NCI-H460 (cell line): ENCODE measurements at places on chromosomes 7 and 10. TPM values are rescaled to one million over a fixed set of nuclear protein-coding genes. Genes with fewer than 3 reads are reported as not detected.

SLC29A3 gene
- 3.8 and 4.1 TPM in 2 replicates for total RNA-seq

MUC12 gene
- total RNA-seq, result 0.30 TPM in 1 of 2 replicates, not detected in the other

ZWINT gene
- total RNA-seq, result 53.2 and 55.7 TPM in 2 replicates

TAS2R5 gene
- total RNA-seq, result 0.50 and 0.66 TPM in 2 replicates

GRM3 gene
- total RNA-seq, result not detected in 2 replicates

DNA sequence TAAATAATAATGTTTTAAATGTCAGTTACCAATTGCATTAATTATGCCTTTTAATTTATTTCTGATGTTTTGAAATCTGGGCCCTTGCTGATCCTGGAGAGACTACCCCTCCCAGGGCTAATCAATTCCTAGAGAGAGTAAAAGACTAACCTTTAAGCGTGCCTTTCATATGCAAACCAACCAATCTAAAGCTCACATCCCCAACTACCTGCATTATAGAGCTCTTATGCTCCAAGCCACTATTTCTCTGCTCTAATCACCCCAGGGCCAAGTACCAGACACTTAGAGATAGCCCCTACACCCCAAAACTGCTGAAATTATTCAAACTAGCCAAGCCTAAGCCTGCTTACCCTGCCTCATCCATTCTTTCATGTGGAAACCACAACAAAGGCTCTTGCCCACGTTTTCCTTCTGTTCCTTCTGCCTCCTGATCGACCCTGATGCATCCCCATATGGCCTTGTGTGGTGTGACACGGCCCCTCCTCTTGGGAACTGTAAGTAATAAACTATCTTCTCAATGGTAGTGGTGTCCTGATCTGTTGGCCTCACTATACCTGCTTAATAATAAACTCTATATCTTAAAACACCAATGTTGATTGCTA is 97.7 kb downstream of the HIBADH start:
- no peak for DNase-seq

- no peak for DNase-seq
Observed at GRCh38 chr10:77622889-77623291, 14.7 kb downstream of the KCNMA1 start.

DNA sequence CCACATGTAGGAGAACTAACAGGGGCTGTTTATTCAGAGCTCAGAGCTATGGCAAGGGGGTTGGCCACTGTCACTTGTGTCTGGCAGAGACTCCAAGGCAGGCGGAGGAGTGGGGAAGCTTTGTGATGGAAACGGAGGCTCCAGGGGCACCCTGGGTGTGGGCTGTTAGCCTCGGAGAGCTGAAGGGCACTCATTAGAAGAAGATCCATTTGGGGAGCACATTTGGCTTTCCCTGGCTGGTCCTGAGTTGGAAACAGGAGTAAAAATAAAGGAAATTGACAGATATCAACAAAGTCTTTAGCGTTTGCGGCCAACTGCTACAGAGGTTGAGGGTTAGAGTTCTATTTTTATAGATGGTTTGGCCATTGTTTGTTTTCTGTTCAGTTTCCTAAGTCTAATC is 288.3 kb upstream of the MKI67 start:
- no peak for DNase-seq

DNA sequence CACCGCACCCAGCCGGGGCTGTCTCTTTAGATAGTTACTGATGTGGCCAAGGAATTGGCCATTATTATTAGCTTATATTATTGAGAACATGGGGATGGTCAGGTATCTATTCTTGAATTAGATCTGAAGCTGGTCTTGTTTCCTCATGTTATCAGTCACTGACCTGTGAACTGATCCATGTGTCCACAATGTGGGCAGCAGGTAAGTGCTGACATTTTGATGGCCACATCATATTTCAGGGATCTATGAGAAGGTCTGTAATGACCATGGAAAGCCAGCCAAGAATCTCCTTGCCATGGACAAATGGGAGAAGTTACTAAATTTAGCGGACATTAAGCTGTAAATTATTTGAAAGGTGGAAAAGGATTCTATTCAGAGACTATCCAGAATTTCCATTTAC is 61.4 kb downstream of the GBF1 start:
- DNase-seq, result no peak

DNA sequence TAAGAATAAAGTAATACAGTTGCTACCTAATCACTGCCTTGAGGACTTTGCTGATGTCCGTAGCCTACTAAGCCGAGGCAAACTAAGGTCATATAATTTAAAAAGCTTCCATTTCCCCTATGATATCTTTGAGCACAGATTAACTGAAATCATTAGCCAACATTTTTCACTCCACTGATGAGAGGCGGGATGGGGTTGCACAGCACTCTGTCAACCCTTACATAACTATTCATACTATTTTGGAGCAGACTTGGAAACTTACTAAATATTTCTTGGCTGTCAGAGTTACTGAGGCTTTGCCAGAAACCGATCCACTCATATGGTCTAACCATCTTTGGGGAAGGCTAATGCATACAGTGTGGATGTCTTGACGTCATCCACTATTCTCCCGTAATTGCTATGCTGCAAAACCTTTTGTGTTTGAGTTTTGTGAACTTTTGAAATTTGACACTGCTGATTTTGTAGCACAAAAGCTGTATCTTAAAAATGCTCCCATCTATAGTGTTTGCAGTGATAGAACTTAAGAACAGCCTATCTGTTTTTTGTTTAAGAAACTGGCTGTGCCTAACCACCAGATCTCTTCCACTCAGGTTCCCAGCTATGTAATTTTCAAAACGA is 248.7 kb downstream of the TSPAN12 start:
- DNase-seq, result no peak

DNA sequence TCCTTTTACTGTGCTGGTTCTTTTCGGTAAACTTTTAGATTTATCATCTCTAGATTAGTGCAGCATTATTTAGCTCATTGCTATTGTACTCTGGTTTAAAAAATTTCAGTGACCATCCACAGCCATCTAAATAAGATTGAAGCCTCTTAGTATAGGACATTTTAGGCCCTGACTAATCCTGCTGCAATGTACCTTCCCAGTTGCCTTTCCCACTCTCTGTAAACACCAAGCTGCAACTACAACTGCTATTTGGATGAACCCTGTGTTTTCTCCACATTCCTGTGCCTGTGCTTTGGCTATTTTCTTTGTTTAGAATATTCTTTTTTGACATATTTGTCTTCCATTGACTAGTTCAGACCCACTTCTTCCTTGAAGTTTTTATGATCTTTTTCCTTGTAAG is 314.6 kb downstream of the AUTS2 start:
- DNase-seq, result no peak

DNA sequence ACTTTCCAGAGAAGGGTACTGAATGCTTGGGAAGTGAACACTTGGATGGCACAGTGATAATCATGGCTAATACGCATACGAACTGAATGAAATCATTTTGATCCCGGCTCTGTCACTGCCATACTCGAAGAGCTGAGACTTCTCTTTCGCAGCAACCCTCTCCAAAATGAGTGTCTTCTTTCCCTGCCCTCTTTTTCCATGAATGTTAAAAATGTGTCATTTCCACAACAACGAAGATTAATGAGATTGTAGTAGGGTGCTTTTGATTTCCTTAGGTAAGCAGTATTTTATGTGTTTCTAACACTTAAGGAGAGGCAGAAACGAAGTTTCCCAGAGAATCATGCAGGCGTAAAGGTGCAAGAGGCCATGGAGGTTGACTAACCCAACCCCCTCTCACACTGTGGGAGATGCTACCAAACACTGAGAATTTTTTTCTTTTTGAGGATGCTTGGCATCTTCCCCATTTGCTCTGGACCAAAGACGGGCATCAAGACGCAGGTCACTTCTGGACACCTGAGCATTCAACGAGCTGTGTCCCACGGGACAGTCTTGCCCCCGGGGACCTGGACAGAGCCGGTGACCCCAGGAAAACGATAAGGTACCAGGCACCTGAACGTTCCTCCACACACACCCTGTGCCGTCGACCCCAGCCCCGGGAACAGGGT is 823 bp downstream of the COPG2 start:
- no peak for DNase-seq

GRCh38 chr10:59106441-59106840 is 70.0 kb upstream of the PHYHIPL start:
- no peak for DNase-seq

GRCh38 chr10:123651421-123652047 is 14.6 kb upstream of the GPR26 start:
- DNase-seq, result no peak

GRCh38 chr10:95815701-95816240 is 59.8 kb downstream of the ENTPD1 start:
- no peak for DNase-seq

DNA sequence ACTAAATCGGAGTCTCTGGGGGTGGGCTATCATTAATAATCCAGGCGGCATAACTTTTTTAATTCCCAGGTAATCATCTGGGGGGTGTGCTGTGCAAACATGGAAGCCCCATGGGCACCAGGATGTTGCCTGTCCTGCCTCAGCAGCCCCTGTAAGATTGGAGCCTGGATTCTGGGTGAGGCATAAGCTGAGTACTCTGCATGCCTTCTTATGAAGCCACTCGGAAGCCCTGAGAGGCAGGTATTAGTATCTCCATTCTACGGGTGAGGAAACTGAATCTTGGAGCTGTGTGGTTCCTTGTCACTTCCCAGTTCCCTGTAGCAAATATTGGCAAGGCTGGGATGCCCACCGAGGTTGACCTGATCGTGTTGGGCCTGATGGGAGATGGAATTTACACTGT is 7.4 kb upstream of the OPN4 start:
- DNase-seq, result no peak

DNA sequence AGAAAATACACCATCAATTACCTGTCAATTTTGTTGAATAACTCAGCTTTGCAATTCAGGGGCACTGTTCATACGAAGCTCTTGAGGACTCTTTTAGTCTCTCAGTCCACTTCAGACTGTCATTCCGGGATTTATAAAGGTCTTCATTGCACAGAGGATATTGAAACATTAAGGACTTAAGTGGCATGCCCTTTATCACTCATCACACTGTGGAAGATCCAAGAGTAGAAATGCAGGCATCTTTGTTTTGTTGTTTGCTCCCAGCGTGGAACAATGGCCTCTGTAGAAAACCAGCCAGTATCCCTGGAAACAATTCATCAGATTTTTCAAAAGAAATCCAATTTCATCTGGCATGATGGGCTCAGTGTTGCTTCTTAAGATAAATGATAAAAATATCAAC is 66.3 kb upstream of the LRGUK start:
- DNase-seq, result no peak

DNA sequence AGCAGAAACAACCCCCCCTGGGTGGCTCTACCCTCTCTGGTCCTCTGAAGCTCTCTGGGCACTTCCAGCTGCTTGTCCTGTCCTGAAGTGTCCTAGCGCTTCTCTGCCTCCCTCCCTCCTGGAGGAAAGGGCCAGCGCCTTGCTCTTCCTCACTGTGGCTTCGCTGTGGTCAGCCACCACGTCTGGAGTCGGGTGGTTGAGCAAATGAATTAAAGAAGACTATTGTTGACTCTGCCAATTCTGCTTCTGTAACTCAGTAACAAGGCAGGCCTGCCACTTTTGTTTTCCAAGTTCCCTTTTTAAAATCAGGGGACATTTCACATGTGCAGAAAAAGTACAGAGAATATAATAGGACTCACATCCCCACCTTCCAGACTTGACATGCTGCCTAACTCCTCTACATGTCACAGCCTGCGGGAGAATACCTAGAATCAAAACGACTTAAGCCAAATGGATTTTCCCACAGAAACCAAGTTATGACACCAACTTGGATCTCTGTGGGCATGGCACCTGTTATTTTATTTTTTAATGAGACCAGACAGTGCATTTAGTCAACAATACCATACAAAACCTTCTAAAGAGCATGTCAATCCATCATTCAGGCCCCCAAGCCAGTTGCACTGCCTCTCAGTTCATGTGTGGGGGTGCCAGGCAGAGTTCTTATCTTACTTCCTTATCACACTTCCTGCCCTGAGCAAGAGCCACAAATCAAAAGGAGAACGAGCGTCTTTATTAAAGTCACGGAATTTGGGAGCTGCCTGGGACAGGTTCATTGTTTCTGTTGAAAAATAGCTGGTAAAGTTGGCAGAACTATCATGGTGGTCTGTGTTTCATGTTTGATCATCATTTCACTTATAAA is 6.8 kb downstream of the FFAR4 start:
- DNase-seq, result no peak

GRCh38 chr10:90413196-90413595 is 444.6 kb downstream of the HTR7 start:
- DNase-seq, result no peak

GRCh38 chr7:510782-511281 is 8.8 kb downstream of the PDGFA start:
- DNase-seq, result no peak
